ENCODE measurements at places on chromosomes 12 and 14.

DNA sequence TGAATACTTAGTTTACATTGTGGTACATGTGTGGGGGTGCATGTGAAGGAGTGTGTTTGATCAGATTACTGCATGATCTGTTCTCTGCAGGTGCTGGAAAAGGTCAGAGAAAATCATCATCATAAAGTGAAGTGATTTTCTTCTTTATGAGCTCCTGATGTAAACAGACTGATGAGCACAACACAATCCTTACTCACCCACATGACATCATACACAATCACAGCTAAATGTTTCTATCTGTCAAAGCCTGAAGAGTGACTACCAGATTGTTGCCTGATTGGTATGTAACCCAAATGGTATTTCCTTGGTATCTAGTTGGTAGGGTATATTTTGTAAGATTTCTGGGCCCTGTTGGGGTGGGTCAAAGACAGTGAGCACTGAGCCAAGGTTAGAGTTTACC lies 270.8 kb downstream of the FOXG1 start:
- no peak for DNase-seq

DNA sequence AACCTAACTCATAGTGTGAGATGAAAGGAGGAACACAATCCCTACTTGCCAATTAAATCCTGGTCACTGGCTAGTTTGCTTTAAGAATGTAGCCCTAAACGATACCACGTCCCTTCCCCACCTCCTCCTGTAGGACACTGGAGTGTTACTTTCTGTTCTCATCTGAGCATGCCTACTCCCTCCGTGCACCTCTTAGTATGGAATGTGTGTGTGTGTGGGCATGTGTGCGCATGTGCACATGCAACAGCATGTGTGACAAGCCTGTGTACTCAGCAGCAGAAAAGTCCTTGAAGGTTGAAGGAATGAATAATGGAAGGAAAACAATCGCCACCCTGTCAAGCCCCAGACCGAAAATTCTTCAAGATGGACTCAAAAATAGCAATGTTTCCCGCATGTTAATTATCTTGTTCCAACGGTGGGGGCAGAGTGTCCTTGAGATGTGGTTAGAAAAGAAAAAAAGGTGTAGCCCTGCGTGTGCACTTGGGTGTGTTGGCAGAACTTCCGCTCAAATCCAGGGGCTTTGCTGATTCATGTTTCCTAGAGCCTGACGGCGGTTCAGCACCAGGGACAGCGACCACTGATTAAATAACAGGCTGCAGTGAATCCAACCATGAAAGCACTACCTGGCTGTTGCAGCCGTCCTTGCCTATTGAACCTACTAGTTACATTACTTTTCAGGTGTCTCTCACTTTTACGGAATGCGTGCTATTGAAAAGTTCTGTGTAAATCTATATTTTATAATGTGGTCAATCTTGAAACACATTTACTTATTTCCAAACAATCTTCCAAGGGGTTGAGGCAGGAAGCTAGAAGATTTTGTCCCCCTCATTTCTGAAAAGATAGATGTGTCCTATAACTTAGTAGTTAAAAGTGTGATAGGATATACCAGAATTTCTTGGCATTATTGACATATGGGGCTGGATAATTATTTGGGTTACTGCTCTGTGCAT lies 79.8 kb downstream of the SRRM4 start:
- peak; percentile 29 for DNase-seq

- no peak for DNase-seq
Measured at GRCh38 chr12:65526311-65526710, 247.8 kb downstream of the MSRB3 start.

GRCh38 chr12:6831450-6831995 lies 3.3 kb downstream of the P3H3 start:
- no peak for DNase-seq

DNA sequence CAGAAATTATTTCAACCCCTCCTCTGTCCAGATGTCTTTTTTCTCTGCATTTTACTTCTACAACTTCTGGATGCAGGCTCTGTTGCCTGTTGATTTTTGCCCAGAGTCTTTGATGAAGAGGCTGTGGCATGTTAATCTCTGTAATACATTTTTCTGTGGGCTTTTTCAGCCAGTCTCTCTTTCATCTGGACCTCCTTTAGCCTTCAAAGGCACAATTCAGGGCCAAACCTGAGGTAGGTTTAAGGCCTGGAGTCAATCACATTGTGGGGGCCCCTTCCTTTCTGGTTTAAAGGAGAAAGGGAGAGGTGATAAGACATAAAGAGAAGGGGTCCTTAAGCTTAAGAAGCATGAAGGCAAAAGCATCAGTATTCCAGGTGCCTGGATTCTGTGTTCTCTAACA lies 553.7 kb downstream of the FLRT2 start:
- no peak for DNase-seq

GRCh38 chr12:79717006-79717405 lies 26.2 kb upstream of the PAWR start:
- no peak for DNase-seq

GRCh38 chr12:10595881-10596280 lies 17.5 kb downstream of the MAGOHB start:
- DNase-seq: no peak

- no peak for DNase-seq
Measured at GRCh38 chr14:25080682-25081081, 30.7 kb upstream of the STXBP6 start.

- no peak for DNase-seq
Measured at GRCh38 chr14:51692646-51693045, 40.9 kb downstream of the FRMD6 start.

DNA sequence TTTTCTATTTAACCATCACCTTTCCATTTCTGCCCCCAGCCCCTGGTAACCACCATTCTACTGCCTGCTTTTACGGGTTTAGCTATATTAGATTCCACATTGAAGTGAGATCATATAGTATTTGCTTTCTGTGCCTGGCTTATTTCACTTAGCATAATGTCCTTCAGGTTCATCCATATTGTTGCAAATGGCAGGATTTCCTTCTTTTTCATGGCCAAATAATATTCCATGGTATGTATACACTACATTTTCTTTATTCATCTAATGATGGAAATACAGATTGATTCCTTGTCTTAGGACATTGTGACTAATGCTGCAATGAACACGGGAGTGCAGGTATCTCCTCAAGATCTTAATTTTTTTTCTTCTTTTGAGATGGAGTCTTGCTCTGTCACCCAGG lies 202.2 kb downstream of the APAF1 start:
- no peak for DNase-seq

DNA sequence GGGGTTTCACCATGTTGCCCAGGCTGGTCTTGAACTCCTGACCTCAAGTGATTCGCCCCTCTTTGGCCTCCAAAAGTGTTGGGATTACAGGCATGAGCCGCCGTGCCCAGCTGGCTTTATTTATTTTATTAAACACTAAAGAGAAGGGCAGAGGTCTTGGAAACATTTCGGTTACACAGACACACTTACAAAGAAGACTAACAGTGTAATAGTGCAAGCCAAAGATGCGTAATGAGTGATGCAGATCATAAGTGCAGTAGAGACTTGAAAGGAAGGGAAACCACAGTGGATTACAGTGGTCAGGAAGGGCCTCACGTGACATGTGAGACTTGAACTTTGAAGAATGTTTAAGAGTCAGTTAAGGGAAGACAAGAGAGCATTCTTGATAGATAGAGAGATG lies 33.9 kb upstream of the CDK17 start:
- peak; percentile 64 for DNase-seq

- peak; percentile 63 for DNase-seq
Measured at GRCh38 chr12:6948873-6949594, 2.1 kb upstream of the PTPN6 start.

DNA sequence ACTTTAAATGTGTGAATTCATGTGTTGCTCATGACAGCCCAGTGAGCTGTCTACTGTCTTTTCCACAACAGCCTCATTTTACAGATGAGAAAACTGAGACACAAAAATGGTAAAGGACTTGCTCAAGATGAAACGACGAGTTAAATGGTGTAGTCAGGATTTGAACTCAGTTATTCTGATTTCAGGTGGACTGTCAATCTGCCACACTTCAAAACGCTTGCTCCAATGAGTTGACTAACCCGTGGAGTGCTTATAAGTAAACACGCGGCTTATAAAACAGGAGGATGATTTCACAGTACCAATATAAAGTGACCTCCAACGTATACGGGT lies 652 bp upstream of the POLE2 start:
- no peak for DNase-seq

- DNase-seq: no peak
Measured at GRCh38 chr12:13702381-13702780, 279.0 kb downstream of the GRIN2B start.

DNA sequence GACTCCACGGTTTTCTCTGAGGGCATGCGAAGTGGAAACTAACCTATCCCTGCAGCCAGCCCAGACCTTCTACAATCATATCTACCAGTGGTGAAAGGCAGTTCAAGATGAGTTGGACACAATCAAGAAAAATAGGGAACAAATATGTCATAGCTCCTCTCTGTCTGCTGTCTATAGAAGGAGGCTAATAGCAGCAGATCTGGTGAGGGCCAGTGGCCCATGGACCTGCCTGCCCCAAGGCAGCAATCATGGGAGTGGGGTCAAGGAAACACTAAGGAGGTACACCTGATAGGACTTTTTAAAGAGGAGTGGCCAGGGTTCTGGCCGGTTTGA lies 149.5 kb downstream of the PRKCH start:
- no peak for DNase-seq

DNA sequence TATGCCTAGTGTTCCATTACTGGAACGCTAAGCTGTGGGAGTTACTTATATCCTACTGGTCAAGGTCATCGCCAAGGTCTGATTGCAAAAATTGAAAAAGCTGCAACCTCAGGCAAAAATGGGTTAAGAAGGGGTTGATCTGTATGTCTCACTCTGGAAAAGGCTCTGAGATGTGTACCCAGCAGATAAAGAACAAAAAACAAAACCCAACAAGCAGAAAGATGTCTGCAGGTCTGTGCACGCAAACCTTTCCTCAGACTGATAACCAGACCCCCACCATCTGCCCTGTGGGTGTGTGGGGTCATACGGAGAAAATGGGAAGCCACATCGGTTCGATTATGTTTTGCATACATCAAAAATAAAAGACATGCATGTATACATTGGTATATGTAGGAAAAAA lies 56.4 kb downstream of the TESC start:
- no peak for DNase-seq

DNA sequence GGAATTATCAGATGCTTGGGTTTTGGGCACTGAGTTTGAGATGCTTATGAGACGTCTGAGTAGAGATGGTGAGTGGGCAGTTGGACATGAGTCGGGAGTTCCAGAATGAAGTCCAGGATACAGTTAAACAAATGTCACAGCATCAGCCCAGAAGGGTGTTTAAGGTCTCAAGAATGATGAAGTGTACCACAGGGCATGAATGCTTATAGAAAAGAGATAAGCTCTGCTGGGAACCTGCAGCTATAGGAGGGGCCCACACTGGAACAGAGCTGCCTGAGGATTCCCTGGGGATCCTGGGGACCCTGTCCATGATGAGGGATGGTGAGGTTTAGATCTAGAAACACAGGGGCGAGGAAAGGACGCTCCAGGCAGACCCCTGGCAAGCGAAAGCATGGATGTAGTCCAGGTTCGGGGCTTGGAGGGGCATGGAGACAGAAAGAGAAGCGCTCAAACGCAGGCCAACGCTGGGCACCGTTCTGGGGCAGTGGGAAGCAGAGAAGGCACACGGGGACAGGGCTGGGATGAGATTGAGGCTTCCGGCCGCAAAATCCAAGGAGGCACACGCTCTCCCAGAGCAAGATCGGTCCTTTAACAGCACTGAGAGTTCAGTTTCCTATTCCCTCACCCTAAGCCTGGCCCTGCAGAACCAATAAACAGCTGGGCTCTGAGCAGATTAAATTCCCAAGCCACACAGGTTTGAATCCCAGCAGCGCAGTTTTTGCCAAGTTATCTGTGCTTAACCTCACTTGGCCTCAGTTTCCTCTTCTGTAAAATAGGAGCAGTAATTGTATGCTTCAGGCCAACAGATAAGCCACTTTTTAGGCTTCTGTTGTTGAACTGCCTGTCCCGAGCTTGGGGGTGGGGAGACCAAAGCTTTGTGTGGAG lies 52.9 kb downstream of the EID3 start:
- DNase-seq: no peak

DNA sequence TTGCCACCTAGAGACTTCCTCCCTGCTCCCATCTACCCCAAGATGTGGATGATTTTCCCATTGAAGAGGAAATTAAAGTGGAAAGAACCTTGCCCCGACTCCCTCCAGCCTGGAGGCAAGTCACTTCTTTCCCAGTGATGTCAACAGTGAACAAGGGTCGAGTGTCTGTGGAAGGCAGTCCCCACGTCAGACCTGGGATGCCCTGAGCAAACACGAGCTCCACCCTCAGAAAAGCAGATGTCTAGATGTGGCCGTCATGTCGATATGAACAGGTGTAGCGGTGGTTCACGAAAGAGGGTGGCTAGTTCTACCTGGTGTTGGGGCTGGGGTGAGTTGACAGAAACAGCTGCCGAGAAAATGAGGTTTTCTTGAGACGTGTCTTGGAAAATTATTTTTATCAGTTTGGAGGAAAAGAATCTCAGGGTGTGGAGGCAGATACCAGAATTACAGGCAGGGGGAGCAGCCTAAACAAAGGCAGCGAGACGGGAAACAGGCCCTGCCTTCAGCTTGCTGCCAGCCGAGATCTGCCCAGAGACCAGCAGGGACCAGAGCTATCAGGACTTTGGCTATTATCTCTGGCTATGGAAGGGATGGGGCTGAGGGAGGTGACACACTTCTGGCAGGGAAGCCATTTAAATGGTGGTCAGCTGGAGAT lies 25.9 kb downstream of the SYNDIG1L start:
- DNase-seq: peak; percentile 15

DNA sequence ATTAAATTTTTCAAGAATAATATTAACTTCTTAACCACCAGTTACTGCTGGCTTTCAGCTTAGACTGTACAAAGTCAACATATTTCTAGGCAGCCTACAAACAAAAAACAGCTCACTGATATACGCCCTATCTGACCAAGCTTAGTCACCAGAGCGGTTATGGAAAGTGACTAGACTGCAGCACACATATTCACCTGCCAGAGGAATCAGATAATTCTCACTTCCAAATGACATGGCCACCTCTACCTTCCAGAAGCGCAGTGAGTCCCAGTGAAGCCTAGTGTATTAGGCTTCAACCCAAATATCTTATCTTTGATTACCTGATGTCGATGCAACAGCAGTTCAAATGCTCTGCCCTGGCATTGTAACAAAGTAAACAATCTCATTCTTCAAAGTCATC lies 8.5 kb downstream of the STXBP6 start:
- no peak for DNase-seq

DNA sequence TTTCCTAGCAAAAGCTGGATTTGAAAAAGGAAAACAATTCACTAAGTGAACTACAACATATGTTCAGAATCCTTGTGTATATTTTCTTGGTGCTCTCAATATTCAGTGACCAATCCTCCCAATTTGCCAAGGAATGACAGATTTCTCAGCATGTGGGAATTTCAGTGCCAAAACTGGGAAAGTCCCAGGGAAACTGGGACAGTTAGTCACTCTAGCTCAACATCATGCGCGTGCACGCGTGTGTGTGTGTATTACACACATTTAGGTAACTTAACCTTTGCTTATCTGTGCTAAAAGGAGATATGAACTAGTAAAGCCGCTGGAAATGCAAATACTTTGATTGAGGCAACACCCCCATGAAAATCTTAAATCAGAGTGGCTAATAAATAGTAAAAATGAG lies 26.1 kb upstream of the SLC6A13 start:
- no peak for DNase-seq
